Endodermal cell (in vitro differentiated cells): ENCODE measurements at places on chromosomes 2 and 18. TPM values are rescaled to one million over a fixed set of nuclear protein-coding genes. Genes with fewer than 3 reads are reported as not detected.

The CTAGE1 gene
- not detected in 3 replicates for total RNA-seq

- H3K4me1 ChIP-seq = peaks cover 11% of the 10 kb centered on the region
- DNase-seq = peak; percentile 20
- peaks cover 6% of the 10 kb centered on the region for H3K27me3 ChIP-seq
- no peaks in the 10 kb centered on the region for H3K36me3 ChIP-seq
- H3K4me3 ChIP-seq = no peak overlapping the region
- H3K27ac ChIP-seq = no peak overlapping the region
These were observed 46.0 kb downstream of the CIB4 start for GRCh38 chr2:26595146-26595545.

The ZNF142 gene
- total RNA-seq = 28.8 and 31.5 TPM in 2 replicates

GRCh38 chr2:64374686-64375085 is 79.3 kb upstream of the LGALSL start:
- no peak overlapping the region for H3K4me3 ChIP-seq
- H3K27ac ChIP-seq = no peak overlapping the region
- DNase-seq = no peak
- no peaks in the 10 kb centered on the region for H3K4me1 ChIP-seq
- H3K36me3 ChIP-seq = no peaks in the 10 kb centered on the region

DNA sequence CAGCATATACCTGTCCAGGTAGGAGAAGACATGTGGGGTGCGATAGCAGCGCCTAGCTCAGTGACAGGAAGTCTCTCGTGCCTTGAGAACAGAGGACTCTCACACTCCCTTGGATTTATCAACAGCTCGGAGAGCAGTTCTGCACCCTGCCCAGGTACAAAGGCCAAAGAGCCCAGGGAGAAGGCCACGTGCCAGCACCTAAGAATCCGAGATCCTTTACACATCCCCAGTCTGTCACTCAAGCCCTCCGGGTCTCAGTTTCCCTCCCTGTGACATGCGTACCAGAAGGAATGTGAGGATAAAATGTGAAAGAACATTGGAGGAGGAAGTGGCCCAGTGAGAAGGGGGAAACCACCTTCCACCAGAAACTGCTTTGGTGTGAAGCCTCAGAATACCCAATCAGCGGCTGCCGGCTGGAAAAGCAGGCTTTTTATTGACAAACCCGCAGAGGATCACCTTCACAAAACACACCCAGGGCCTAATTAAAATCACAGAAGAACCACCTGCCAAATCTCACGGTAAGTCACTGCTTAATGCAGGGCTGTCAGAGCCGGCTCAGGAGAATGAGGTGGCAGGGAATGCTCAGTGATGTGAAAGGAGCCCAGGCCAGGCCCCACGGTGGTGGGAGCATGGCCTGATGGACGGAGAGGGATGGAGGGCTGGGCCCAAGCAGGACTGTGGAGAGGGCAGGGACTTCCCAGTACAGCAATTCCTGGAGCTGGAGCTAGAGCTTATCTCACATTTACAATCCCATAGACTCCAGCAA is 66.3 kb downstream of the MYO5B start:
- no peaks in the 10 kb centered on the region for H3K36me3 ChIP-seq
- no peaks in the 10 kb centered on the region for H3K4me1 ChIP-seq
- no peak overlapping the region for H3K4me3 ChIP-seq
- no peaks in the 10 kb centered on the region for H3K27me3 ChIP-seq

The LYPD6B gene
- 2.8 to 14.9 TPM (median 14.5 TPM) in 3 replicates for total RNA-seq

- H3K4me3 ChIP-seq = no peak overlapping the region
- H3K4me1 ChIP-seq = no peaks in the 10 kb centered on the region
- no peaks in the 10 kb centered on the region for H3K36me3 ChIP-seq
- no peaks in the 10 kb centered on the region for H3K27me3 ChIP-seq
- no peak for DNase-seq
These were observed 38.8 kb downstream of the LIMS1 start for GRCh38 chr2:108573061-108573460.

DNA sequence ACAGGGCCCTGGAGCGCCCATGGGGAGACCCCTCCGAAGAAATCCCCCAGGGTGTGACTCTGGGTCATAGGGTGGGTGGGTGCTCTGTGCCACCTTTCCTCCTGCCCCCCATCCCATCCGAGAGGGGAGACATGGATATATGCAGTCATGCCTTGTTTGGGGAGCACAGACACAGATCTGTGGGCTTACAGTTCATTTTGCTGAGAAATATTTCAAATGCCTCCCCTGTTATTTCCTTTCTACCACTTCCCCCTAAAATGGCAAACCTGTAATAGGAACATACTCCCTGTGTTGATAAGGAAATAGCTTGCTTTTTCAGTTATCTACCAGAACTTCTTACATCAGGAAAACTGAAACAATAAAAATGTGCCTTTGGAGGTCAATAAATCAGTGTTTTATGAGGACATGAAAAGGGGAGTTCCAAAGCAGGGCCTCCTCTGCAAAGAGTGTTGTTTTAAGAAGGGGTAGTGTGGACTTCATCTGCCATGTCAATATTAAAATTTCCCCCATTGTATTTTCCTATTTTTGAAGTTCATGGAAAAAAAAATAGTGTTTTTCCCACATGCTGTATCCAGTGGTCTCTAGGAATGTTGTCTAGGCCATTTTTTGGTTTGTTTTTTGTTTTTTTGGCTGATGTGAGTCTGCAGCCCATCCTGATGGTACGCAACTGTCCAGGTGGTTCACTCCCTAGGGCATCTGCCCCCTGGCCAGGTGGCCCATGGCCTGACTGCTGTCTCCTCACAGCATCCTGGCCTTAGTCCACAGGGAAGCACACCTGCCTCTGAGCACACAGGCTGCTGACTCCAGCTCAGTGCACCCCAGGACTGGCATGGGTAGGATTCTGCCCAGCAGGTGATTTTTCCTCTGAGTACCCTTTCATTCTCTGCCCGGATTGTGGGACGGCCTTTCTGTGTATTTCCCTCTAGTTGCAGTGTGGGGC is 3.7 kb downstream of the TNFRSF11A start:
- no peaks in the 10 kb centered on the region for H3K27me3 ChIP-seq
- peak overlapping the region; percentile 16 for H3K4me3 ChIP-seq
- H3K4me1 ChIP-seq = peaks cover 32% of the 10 kb centered on the region
- no peak for DNase-seq
- H3K27ac ChIP-seq = no peak overlapping the region

The DNAH7 gene
- total RNA-seq = 1.1 and 1.5 TPM in 2 replicates

GRCh38 chr2:172279813-172280212 is 147.6 kb upstream of the ITGA6 start:
- H3K4me3 ChIP-seq = no peak overlapping the region
- DNase-seq = no peak
- no peaks in the 10 kb centered on the region for H3K36me3 ChIP-seq
- H3K4me1 ChIP-seq = no peaks in the 10 kb centered on the region
- H3K27ac ChIP-seq = no peak overlapping the region
- H3K27me3 ChIP-seq = no peaks in the 10 kb centered on the region

The ACADL gene
- 0.38 and 0.66 TPM in 2 replicates for total RNA-seq

- no peaks in the 10 kb centered on the region for H3K36me3 ChIP-seq
- no peak overlapping the region for H3K4me3 ChIP-seq
- H3K4me1 ChIP-seq = no peaks in the 10 kb centered on the region
- H3K27me3 ChIP-seq = no peaks in the 10 kb centered on the region
- H3K27ac ChIP-seq = no peak overlapping the region
- DNase-seq = no peak
These were observed 224.8 kb upstream of the FN1 start for GRCh38 chr2:215660687-215661086.

- peak; percentile 65 for DNase-seq
- no peak overlapping the region for H3K27ac ChIP-seq
- peaks cover under 1% of the 10 kb centered on the region for H3K4me1 ChIP-seq
- no peaks in the 10 kb centered on the region for H3K36me3 ChIP-seq
These were observed 50.5 kb upstream of the TUBA3D start for GRCh38 chr2:131425231-131425941.

DNA sequence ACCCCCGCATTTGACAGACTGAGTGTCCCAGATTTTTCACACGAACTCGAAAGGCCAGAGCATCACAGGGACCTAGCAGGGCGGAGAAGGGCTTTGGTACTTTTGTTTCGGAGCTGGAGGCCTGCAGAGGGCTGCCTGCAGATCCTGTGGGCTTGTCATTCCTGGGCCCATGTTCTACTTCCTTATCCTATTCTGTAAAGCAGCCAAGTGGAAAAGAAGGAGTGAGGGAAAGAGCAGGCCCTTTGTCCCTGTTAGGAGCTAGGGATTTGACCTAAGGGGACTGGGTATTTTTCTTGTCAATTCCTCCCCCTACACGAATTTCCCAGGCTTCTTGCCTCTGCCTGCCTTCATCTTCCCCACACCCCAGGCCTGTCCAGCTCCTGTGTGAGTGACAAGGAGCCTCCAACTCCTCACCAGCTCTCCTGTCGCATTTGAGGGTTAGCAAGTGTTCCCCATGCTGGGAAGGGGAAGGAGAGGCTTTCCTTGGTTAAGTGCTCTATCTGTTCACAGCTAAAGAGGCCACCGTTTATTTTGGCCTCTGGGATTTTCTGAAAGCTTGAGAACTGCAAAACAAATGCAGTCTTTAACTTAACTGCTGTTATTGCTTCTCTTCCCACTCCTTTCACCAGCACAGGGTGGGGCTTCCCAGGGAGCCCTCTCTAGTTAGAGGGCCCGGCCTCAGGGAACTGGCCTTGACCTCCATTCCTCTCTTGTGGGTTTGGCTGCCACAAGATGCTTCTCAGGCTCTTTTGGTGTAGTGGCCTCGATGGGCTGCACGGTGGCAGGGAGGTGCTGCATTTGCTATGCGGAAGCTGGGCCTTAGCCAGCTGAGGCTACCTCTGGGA is 61.2 kb downstream of the SGPP2 start:
- H3K36me3 ChIP-seq = no peaks in the 10 kb centered on the region
- DNase-seq = no peak
- H3K27me3 ChIP-seq = peaks cover 56% of the 10 kb centered on the region
- H3K4me1 ChIP-seq = peaks cover 5% of the 10 kb centered on the region
- H3K4me3 ChIP-seq = no peak overlapping the region
- peak overlapping the region; percentile 68 for H3K27ac ChIP-seq

DNA sequence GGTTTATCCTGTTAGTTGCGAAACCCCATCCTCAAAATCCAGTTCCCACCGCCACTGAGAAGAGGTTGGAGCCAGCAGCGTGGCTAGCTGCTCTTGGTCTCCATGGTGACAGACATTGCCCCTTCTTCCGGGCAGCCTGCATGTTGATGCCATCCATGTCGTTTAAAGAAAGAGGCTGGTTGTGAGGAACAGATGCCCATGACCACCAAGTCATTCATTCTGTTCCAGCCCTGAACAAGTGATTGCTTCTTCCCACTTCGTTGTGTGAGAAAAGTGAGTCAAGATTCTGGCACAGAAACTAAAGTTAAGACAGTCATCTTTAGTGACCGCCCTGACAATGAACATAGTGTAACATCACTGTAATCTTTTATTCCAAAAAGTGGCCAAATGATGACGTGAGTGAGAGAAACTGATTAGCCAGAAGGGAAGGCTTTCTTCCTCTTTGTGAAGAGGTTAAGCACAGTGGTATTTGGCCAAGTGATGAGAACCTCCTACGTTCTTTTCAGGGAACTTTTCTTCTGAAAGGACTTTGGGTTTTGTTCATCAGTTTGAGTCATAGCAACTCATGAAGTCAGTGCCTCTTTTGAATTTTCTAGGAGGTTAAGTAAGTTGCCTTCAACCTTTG is 272.5 kb downstream of the GALR1 start:
- no peaks in the 10 kb centered on the region for H3K36me3 ChIP-seq
- no peak overlapping the region for H3K4me3 ChIP-seq
- no peak for DNase-seq
- H3K27me3 ChIP-seq = no peaks in the 10 kb centered on the region
- H3K27ac ChIP-seq = no peak overlapping the region
- no peaks in the 10 kb centered on the region for H3K4me1 ChIP-seq

The FEV gene
- total RNA-seq = not detected in 3 replicates

The LIMS4 gene
- 0.48 and 0.61 TPM in 2 replicates for total RNA-seq

The FAM237A gene
- not detected in 3 replicates for total RNA-seq

DNA sequence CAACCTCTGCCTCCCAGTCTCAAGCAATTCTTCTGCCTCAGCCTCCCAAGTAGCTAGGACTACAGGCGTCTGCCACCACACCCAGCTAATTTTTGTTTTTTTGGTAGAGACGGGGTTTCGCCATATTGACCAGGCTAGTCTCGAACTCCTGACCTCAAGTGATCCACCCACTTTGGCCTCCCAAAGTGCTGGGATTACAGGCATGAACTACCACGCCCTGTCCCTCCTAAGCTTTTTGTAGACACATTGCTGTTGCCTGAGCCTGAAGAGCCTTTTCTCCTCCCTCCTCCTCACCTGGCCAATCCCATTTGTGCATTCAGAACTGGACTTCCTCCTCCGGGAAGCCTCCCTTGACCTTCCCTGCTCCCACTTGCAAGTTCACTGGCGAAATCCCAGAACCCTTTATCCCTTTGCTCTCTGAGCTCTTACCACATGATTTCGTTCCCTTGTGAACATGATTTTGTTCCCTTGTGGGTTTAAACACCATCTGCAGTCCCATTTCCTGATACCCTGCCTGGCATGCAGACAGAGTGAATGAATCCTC is 2.6 kb downstream of the C2orf72 start:
- H3K4me3 ChIP-seq = no peak overlapping the region
- H3K27ac ChIP-seq = no peak overlapping the region
- no peaks in the 10 kb centered on the region for H3K4me1 ChIP-seq
- DNase-seq = no peak

The SIX3 gene
- 1.9 to 5.2 TPM (median 1.9 TPM) in 3 replicates for total RNA-seq

- no peak for DNase-seq
- no peaks in the 10 kb centered on the region for H3K36me3 ChIP-seq
- H3K4me3 ChIP-seq = no peak overlapping the region
- H3K4me1 ChIP-seq = no peaks in the 10 kb centered on the region
- H3K27me3 ChIP-seq = no peaks in the 10 kb centered on the region
These were observed 150.5 kb upstream of the NCKAP5 start for GRCh38 chr2:133718688-133719201.

The EFR3B gene
- total RNA-seq = 5.8 to 12.5 TPM (median 11.8 TPM) in 3 replicates
